ENCODE measurements at places on chromosomes 2 and 18.
A peak's percentile ranks its signal among the peaks of the same experiment; 100 is the strongest.

DNA sequence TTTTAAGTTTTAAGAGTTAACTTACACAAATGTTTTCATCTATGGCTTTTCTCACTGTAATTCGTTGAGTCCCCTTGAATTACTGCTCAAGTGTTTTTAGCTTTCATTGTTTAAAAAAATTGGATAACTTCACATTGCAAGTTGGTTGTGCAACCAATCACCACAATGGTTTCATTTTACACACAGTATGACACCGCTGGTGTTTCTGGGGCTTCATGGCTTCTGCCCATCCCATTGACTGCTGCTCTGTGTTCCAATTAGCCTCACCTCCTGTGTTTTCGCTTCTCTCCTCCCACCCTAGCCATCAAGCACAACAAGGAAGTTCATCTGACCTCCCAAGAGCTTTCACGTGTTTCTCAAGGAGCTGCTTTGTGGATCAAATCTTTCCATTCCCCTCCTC is 199.1 kb upstream of the CHAC2 start:
- no peak for ATAC-seq

DNA sequence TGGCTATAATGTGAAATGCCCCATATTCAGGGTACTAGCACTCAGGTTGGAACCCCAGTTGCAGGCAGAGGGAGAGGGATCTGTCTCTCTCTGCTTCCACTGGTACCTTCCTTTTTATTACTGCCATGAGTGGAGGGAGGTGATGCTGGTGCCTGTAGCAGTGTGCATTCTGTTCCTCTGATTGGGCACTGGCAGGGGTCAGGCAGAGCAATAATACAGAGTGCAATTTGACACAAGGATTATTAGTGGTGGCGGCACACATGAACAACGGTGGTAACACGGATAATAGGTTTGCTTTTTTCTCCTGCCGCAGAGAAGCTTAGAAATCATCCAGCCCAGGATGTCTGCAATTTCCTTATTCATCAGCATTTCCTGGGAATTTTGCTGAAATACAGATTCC is 525.7 kb downstream of the SLC4A3 start:
- ATAC-seq = no peak

- ATAC-seq = no peak
Observed at GRCh38 chr2:70570041-70570661, 16.5 kb upstream of the TGFA start.

- ATAC-seq = no peak
Observed at GRCh38 chr2:86646865-86647264, 23.2 kb upstream of the RNF103 start.

DNA sequence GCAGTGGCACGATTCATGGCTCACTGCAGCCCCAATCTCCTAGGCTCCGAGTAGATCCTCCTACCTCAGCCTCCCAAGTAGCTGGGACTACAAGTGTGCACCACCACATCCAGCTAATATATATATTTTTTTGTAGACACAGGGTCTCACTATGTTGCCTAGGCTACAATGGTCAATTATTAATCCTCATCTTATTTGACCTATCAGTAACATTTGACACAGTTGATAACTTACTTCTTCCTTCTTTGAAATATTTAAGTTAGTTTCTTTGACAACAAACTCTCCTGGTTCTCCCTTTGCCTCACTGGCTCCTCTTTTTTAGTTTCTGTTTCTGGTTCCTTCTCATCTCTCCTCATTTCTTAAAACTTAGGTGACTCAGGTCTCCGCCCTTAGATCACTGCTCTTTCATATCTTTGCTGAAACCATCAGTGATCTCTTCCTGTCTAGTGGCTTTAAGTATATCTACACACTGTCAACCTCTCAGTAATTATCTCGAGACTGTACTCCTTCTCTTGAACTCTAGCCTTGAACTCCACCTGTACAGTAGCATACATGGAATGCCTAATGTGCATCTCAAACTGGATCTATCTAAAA is 11.5 kb downstream of the PGAP1 start:
- no peak for ATAC-seq

GRCh38 chr2:70385966-70386595 is 84.2 kb upstream of the FAM136A start:
- no peak for ATAC-seq

DNA sequence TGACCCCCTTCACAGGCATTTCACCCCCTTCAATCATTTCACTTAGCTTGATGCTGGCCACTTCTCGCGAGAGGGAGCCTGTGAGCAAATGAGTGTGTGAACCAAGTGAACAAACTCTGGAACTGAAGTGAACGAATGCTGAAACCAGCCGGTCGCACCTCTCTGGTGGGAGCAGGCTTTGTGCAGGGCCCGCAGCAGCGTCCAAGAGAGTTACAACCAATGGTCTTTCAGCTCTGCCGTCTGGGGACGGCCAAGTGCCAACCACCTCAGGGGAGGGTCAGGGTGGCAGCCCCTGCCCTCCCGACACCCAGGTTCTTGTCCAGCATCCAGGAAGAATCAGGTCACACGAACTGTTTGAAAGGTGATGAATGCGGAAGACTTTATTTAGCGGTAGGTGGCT is 764.0 kb downstream of the SUCLG1 start:
- ATAC-seq = no peak

DNA sequence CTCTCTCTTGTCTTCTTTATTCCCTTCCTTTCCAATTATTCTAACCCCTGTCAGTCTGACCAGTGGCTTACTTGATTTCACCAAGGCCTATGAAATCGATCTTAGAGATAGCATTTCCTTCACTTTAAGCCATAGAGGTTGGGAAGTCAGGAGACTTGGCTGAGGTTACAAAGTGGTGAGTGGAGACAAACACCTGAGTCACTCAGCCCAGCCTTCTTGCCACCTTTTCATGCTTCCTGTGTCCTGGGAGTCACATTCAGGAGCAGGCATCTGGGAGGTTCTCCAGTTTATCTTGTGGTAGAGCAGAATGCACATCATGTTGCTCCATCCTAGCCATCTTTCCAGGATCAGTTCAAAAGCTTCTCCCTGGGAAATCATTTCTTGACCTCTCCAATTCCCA is 59.1 kb downstream of the VSNL1 start:
- ATAC-seq = no peak

DNA sequence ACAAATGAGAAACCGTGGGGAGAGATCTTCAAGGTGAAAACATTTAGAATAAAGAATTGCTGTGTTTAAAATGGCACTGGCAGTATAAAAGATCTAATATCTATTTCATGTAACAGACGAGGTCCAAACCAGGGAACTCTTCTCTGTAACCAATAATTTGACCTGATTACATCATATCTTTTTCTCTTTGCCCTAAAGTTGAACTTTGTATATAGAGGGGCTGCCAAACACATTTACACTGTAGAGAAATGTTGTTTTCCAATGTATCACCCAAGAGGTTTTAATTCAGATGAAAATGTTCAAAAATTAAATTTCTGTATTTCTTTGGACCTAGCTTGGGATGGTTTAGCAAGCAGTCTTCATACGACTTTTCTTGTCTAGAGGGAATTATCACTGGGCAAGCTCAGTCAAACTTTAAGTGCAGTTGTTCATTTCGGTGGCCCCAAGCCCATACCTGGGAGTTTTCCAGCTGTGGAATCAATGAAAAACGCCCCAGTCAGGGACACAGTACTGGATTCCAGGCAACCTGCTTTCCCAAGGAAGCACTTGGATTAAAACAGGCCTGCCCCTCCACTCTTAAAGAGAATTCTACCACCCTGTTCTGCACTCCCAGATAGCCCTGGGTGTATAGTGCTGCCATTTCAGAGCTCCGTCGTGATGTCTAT is 208.5 kb upstream of the FN1 start:
- ATAC-seq = no peak

DNA sequence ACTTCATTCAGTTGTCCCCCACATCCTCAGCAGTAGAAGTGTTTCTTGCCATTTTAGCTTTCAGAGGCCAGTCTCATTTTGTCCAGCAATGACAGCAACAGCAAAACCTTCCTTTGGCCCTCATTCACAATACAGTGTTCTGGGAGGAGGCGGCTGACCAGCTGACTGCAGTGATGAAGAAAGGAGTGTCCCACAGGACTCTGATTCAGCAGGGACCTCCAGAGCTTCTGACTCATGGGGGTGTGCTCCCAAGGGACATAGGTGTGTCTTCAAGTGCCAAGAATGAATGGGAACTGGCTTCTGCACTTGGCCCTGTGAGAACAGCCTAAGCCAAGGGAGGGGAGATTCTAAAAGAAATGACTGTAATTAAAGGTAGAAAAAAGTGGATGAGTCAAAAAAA is 147.0 kb upstream of the PELI1 start:
- no peak for ATAC-seq

DNA sequence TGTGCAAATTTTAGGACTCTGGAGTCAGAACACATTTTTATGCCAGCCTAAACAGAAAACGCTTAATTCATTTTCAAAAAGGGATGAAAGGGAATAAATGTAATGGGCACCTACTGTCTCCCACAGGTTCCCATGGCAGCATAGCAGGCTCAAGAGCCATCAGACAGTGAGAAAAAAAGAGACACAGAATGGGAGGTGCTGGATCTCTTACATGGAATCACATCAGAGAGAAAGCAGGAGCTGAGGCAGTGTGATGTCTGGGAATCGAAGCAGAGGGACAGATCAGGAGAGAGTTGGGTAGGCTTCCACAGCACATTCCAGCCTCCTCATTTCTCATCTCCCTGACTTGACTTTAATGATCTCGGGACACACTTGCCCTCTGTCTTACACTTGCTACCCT is 684.3 kb downstream of the KCNJ3 start:
- ATAC-seq = no peak

- no peak for ATAC-seq
Observed at GRCh38 chr2:27021253-27022049, 11.3 kb upstream of the TMEM214 start.

DNA sequence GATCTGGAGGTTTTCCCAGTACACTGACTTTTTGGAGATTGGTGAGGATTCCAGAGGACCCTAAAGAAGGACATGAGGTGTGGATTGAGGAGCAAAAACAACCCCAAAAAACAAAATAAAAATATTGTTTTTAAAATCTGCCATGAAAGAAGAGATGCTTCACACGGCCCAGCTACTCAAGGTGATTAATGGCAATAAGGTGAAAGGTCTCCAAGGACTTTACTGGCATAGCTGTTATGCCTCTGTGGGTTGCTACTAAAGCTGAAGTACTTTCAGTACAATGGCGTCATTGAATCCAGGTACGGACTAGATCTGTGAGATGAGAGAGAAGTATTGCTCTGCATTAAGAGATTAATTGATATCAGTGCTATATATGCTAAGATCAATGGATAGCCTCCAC is 606.4 kb downstream of the TDRD15 start:
- ATAC-seq = no peak

DNA sequence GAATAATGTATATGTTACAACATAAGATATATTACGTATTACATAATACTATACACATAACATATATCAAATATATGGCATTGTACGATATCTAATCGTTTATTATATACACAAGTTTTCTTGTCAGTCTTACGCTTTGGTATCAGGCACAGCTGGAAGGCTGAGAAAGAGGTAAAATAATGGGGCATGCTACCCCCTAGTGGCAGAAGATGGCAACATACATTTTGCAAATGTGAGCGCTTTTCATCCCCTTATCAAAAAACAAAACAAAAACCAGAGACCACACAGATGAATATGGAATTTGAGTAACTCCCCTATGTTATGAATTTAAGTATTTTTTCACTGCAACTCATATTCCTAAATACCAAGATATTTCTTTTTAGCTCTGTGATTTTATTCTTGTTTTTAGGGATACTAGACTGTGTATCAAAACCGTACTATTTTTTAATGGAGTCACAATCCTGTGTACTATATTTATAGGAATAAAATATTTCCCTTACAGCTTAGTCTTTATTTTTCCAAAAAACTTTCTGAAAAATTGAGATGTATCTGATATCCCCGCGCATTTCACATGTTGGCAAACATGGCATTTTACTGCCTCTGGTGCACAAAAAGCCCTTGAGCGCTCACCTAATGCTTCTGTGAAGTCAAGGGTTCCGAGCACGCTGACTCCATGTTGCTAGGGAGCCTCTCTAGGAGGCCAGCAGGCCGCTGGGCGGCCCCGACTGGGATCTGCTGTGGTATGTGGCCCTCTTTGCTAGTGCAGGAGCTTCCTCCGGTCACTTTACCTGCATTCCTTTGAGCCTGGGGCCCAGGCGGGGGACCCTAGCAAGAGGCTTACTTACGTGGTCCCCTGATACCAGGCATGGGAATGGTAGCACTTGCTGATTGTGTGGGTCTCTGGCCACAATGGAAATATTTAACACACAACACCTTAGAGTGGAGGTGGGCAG is 62.5 kb downstream of the SLC4A3 start:
- ATAC-seq = peak; percentile 34

DNA sequence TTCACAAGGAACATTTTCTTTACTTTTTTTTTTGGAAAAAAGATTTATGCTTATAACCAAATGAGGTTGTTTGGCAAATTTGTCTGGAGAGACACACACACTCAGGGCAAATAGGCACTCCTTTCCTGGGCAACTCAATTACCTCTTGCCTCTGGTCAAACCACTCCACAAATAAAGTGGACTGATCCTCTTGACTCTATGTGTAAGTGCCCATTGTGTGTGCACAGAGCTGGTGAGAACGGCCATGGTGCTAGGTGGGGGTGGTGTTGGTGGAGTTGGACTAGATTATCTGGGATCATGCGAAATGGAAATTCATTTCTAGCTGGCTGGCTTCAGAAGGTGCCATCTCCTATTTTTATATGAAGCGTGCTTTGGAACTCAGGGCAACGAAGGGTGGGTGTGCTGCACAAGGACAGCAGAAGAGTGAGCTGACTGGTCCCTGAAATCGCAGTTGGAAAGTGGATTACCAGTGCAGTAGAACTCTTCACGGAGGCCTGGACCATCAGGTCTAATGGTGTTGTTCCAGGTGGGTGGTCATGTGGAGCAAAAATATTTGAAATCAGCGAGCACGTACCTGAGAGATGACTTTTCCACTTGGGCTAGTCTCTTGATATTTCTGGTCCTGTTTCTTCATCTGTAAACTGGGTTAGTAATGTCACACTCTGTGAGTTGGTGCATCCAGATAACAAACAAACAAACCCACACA is 149.9 kb downstream of the RPIA start:
- no peak for ATAC-seq

DNA sequence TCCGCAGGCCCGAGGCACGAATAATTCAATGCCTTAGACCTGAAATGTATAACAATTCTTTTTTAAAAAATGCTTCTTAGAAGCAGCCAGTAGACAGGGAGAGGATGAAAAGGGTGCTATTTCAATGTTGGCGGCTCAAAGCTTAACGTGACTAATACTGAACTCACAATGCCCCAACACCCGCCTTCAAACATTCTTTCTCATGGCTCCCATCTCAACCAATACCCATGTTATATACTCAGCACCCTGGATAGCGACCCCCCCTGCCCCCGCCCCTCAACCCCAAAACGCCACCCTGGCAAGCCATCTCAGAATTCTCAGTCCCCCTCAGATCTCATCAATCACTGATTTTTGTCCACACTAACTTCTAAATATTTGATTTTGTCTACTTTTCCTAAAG is 4.4 kb downstream of the FBXO41 start:
- no peak for ATAC-seq

GRCh38 chr2:173572848-173573247 is 218.2 kb downstream of the CDCA7 start:
- no peak for ATAC-seq

GRCh38 chr2:69298261-69298660 is 88.8 kb downstream of the GFPT1 start:
- no peak for ATAC-seq
